ENCODE measurements at places on chromosomes 12 and 14.

DNA sequence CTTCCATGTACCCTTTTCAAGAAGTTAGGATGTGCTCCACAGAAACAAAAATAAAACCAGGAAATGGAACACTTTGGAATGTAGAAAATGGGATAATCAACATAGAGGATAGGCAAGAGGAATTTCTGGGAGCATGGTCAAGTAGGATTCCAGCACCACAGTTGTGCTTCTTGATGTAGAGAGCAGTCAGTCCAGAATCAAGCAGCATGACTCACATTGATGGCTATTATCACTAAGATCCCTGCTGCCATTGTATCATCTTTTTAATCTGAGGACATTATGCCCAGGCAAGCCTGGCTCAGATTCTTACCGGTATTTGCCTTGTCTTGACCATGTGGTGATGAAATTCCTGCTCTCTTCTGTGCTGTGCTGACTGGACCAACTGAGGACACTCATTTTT is 5.7 kb downstream of the ETFRF1 start:
- no peak for ATAC-seq

- peak; percentile 31 for ATAC-seq
These were observed 57.7 kb downstream of the HMGA2 start for GRCh38 chr12:65881965-65882413.

- no peak for ATAC-seq
These were observed 20.2 kb downstream of the E2F7 start for GRCh38 chr12:77045183-77045582.

DNA sequence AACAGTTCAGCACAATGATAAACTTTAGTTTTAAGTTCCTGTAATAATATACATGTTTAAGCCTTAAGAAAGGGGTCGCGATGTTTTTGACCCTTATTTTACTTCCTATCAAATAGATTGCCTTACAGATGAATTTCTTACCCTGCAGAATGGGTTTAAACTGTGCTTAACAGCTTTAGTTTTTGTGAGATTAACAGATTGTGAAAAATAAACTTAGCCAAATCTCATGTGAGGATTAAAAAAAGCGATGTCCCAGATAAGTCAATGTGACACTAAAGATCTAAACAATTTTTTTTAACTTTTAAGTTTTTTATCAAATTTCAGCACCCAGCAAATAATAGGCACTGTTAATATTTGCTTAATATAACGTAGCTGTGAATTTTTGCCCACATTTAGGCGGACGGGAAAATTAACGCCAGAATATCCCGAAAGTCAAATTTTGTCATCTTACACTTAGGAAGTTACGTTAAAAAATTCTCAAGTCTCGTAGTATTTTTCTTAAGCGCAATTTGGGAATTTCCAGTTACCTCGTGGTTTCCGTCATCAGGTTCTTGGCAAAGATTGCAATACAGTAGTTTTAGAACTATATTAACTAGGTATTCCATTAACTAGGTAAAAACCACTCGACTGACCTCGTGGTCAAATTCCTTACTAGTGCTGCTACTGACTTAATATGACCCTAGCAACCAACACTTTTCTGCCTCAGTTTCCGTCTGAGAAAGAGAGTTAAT is 1.2 kb downstream of the HNRNPC start:
- no peak for ATAC-seq

GRCh38 chr12:98213556-98213955 is 301.8 kb upstream of the TMPO start:
- no peak for ATAC-seq

- no peak for ATAC-seq
These were observed 50.2 kb upstream of the SMCO2 start for GRCh38 chr12:27396216-27396815.

DNA sequence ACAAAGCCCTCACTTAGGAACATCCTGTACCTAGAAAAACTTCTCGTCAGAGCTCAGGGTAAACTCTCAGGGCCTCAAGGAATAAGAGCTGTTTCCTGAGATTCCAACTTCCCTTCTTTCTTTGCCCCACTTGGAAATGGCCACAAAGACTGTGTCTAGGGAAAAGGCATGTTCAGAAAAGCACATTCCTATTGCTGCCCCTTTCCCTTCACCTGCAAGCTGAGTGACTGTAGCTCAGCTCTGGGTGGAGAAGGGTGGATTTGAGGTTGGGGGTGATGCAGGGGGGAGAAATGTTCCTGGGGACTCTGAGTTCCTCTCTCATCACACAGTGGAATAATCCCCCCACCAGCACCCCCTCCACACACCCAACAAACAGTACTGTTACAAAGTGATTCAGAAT is 6.8 kb downstream of the ENDOU start:
- no peak for ATAC-seq

DNA sequence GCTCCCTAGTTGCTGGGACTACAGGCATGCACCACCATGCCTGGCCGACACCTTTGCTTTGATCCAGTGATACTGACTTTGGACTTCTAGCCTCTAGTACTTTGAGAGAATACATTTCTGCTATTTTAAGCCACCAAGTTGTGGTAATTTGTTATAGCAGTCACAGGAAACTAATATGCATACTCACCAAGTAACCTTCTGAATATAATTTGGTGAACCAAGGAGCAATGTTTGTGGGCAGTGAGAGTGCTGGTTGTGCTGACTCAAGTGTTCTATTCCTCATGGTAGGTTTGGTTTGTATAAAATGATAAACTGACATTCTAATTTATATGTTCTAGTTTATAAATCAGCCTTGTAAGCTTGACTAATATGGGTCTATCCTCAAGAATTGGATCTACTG is 42.4 kb upstream of the MMP19 start:
- ATAC-seq: no peak

- no peak for ATAC-seq
These were observed 251.7 kb upstream of the TMEM132C start for GRCh38 chr12:128015276-128015675.

DNA sequence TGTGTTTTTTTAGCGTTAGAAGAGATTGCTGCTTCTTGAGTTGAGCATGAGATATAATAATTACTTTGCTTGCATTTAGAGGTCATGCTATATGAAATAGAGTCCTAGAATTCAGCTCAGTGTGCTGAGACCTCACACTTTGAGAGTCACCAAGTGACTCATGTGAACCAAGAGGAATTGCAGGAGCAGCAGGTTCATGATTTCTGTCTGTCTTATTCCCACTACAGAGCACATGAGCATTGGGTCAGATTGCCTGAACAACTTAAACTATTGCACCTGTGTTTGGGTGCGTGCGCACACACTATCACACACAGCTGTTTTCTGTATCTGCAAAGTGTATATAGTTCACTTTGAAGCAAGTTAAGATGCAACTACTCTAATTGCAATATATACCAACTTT is 109.3 kb downstream of the FGD4 start:
- ATAC-seq: peak; percentile 50

GRCh38 chr12:75390156-75390898 is 562 bp upstream of the GLIPR1L2 start:
- peak; percentile 41 for ATAC-seq

DNA sequence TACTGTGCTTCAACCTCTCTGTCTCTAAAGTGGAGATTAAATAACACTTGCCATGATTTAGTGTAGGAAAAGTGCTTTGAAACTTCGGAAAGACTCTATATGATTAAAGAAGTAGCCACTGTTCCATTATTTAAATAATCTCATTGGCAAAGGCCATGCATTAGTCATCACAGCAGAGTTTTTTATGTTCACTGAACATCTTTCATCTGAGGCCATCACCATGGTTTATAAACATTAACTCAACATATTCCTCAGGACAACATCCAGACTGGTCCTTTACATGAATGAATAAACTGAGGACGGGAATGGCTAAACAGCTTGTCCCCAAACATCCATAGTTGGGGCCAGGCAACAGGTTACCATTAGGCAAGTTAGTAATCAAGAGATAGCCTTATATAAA is 124.6 kb upstream of the FRMD6 start:
- peak; percentile 50 for ATAC-seq

- peak; percentile 35 for ATAC-seq
These were observed 72.2 kb downstream of the FGD4 start for GRCh38 chr12:32471591-32472001.

DNA sequence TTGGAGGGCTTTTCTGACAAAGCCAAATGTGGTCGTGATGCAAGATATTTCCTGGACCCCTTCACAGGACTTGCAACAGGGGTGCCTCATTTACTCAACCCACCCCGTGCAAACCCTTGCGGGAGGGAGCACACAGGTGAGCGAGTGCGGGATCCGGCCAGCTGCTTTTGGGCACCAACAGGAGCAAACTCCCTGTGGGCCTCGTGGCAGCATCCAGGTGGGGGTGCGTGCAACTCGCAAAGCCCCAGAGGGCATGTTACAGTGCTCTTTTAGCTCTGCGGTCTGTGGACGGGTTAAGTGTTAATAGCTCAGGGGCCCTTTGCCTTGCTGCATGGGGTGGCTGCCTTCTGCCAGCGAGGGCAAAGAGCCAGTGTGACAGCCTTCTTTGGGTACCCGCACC is 707.6 kb upstream of the MDGA2 start:
- no peak for ATAC-seq

DNA sequence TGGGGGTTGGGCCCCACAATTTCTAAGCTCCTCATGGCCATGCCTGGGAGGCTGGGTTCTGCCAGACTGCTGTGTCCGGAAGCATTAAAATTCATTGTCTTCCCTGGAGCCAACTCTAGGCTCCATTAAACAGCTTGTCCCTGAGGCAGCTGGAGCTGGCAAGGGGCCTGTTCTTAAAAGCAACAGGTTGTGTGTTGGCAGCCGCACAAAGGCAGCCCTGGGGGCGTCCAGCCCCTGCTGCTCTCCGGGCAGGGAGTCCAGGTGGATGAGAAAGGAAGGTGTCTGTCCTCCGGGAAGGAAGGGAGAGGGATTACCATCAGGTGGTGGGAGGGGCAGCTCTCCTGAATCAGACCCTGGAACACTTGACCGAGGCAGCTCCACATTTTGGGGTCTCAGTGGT is 98.9 kb downstream of the CHST11 start:
- ATAC-seq: no peak

GRCh38 chr12:91859347-91859746 is 286.3 kb downstream of the BTG1 start:
- ATAC-seq: no peak

GRCh38 chr14:28494196-28494595 is 272.4 kb upstream of the FOXG1 start:
- ATAC-seq: peak; percentile 99

GRCh38 chr12:91113621-91114020 is 2.3 kb upstream of the LUM start:
- ATAC-seq: no peak

All from esophagus mucosa (tissue), 1 donor.